ENCODE measurements at places on chromosomes 7 and 10. TPM values are rescaled to one million over a fixed set of nuclear protein-coding genes. Genes with fewer than 3 reads are reported as not detected.

DNA sequence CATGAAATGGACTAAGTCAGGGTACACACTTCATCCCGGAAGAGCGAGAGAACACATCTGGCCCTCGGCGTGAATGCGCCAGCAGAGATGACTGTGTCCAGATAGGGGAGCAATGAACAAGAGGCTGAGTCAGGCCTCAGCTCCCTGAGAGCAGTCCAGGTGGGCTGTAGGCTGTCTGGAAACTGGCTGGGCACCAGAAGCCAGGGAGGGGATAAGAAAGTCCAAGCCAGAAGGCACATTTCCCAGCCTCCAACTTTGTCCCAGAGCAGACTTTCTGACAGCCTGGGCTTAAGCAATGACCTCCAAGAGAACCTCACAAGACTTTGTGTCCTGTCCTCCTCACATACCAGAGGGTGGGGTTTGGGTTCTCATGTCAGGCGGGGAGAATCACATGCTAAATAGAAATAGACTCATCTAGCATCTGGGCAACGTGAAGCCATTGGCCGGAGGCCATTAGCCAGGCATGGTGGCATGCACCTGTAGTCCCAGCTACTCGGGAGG lies 157.2 kb downstream of the ARHGAP12 start:
- DNase-seq, result no peak

Gene CDH23
- 0.29 TPM for total RNA-seq

GRCh38 chr7:71511361-71511807 lies 379.4 kb downstream of the GALNT17 start:
- DNase-seq, result peak; percentile 70

DNA sequence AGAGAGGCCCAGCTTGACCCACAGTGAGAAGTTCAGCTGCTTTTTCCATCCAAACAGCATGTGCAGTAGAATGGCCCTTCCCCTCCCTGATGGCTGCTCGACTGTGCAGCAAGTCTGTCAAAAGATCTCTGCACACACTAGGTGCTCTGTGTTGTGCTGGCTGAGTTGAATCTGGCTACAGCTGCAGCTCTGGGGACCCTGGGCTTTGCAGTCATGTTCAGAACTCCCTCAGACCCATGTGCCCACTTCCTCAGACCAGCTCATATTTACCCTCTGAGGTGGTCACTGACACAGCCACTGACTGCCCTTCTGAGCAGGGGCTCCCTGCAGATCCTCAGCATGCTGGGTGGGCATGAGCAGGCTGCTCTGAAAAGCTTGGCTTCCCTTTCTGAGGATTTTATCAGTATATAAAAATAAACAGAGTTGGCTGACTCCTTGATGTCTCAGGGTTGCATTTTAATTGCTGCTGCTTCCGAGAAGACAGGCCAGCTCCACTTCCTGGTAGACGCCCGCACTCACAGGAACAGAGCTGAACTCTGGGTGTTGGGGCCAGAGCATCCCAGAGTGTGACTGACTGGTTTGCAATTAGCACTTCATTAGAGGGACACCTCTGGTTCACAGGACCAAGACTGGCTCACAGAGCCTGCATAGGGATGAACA lies 507.9 kb downstream of the RPS24 start:
- no peak for DNase-seq

- no peak for DNase-seq
Observed at GRCh38 chr7:68678196-68678595, 920.1 kb upstream of the AUTS2 start.

- DNase-seq, result no peak
Observed at GRCh38 chr7:150950496-150951180, 27.5 kb downstream of the KCNH2 start.

DNA sequence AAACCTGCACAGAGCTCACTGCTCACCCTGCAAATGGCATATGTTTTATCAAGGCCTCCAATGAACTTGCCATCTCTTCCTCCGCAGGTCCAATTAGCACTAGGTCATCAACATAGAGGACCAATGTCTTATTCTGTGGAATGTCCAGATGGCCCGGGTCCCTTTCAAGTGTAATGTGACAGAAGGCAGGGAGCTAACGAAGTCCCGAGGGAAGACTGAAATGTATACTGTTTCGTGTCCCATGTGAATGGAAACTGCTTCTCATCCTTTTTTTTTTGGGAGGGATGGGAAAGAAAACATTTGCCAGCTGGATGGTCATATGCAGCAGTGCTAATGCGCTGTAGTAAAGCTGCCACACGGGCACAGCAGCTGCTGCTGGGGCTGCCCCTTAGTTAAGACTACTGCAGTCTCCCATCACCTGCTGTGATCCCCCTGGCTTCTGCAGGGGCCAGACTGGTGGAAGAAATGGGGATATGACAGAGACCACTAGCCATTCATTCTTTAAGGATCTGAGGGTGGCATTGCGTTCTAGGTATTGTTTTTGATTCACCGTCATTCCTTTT lies 61.7 kb upstream of the CCNY start:
- no peak for DNase-seq
